Breast epithelium (tissue), 4 donors: ENCODE measurements at places on chromosomes 16 and 17. TPM values are rescaled to one million over a fixed set of nuclear protein-coding genes. Genes with fewer than 3 reads are reported as not detected.

Gene SHBG
- not detected for total RNA-seq

GRCh38 chr16:68232335-68232734 lies 3.6 kb downstream of the ESRP2 start:
- no peak for DNase-seq

DNA sequence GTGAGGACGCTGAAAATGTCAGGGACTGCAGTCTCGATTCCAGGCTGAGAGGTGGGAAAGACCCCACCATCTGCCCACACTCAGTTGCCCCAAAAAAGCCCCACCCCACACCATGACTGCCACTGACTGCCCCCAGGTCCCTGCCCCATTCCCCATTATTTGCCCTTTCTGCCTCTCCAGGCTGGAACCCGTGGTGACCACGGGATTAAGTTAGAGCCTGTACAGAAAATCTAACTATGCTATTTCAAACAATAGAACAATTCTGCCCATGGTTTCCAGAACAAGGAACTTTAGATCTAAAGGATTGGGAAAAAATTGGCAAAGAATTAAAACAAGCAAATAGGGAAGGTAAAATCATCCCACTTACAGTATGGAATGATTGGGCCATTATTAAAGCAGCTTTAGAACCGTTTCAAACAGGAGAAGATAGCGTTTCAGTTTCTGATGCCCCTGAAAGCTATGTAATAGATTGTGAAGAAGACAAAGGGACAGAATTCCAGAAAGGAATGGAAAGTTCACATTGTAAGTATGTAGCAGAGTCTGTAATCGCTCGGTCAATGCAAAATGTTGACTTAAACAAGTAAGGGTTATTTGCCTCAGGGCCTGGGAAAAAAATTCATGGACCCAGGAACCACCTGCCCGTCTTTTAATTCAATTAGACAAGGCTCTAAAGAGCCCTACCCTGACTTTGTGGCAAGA lies 14.4 kb downstream of the FLYWCH1 start:
- no peak for DNase-seq

- no peak for DNase-seq
Observed at GRCh38 chr17:31479524-31479923, 88.0 kb downstream of the RAB11FIP4 start.

- DNase-seq: no peak
Observed at GRCh38 chr17:76892329-76892728, 24.1 kb downstream of the MGAT5B start.

DNA sequence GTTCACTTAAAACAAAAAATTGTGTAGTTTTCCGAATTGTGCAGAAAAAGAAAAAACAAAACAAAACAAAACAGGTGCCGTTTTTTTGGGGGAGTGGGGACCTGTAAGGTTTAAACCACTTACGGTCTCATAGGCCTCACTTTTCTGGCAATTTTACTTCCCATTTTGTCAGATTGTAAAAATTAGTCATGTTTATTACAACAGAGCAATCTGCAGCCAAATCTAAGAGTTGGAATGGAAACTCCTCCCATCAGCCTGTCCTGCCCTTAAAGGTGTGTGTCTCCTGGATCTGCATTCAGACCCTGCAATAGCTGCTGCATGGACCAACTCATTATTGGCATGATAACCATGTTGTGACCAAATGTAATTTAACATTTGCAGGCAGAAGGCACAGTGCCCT lies 8.2 kb upstream of the SALL1 start:
- DNase-seq: no peak

DNA sequence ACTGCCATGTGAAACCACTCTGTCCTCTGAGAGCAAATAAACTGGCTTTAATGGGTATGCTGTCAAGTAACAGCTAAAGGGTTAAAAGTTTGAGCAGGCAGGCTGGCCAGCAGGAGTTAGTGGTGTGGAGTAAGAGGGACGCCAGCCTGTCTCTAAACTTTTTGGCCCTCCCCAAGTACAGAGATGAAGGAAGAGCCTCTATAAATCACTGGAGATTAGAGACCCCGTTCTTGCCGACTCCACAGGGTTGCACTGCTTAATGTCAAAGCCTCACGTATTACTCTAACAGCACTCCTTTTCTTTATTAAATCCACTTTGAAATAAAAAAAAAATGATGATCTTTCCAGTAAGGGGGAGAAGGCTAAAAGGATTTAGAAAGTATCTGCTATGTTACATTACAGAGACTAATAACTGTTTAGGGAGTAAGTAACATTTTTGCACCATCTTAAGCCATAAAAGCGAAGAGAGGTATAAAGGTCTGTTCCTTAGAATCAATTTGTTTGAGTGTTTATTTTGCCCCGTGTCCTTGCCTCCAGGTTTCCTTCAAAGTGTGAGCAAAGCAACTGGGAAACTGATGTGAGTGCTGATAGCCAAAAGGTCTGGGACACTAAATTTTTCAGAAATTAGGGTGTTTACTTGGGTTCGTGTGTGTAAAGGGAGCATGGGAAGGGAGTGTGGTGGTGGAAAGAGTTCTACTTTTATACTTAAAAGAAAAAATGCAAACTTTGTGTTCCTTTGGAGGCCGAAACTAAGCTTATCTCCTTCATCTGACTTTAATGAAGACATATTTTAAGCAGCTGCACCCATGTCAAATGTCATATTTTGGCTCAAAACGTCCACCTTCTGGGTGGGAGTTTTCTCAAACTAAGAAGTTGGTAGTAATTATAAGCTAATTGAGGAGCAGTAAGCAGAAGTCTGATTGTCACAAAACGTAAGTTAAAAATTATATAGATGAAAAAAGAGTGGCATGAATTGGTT lies 109.9 kb upstream of the TBX2 start:
- no peak for DNase-seq

GRCh38 chr17:64051153-64051552 lies 30.7 kb upstream of the ICAM2 start:
- no peak for DNase-seq

- no peak for DNase-seq
Observed at GRCh38 chr16:67531247-67531646, 2.6 kb downstream of the RIPOR1 start.

Gene TMEM92
- total RNA-seq: not detected

DNA sequence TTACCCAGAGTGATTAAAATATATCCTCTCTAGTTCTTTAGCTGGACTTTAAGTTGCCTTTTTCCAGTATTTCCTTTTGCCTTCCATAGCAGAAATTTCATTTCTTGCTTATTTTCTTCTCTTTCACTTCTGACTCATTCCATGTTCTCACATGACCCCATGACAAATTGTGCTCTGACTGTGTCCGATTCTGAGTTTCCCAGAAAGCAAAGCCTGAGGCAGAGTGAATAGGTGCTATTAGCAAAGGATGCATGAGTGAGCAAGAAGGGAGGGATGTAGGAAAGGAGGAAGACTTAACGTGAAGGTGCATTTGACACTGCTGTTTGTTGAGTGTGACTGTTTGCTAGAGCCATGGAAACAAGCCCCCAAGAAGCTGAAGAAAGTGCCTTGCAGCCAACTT lies 82.6 kb upstream of the CNTNAP4 start:
- DNase-seq: no peak

GRCh38 chr16:88475037-88475436 lies 22.0 kb downstream of the ZFPM1 start:
- no peak for DNase-seq

- DNase-seq: no peak
Observed at GRCh38 chr16:65446427-65446826, 324.6 kb upstream of the CDH11 start.

DNA sequence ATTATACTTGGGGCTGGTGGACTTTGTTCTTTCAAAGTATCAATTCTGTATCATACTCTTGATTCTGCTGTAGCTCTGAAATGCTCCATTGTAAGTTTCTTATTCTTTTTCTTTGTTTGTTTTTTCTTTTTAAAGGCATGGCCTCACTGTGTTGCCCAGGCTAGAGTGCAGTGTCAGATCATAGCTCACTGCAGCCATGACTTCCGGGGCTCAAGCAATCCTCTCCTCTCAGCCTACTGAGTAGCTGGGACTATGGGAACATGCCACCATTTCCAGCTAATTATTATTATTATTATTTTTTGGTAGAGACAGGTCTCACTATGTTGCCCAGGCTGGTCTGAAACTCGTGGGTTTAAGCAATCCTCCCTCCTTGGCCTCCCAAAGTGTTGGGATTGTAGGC lies 38.9 kb upstream of the METTL9 start:
- DNase-seq: peak; percentile 17

Gene UBE2Z
- 45.9 TPM for total RNA-seq

- DNase-seq: no peak
Observed at GRCh38 chr16:1494129-1494640, 1.0 kb downstream of the TELO2 start.

- no peak for DNase-seq
Observed at GRCh38 chr17:45129940-45130680, 2.2 kb downstream of the PLCD3 start.

GRCh38 chr16:68993885-68994284 lies 111.6 kb upstream of the HAS3 start:
- no peak for DNase-seq

Gene NPIPB8
- not detected for total RNA-seq

DNA sequence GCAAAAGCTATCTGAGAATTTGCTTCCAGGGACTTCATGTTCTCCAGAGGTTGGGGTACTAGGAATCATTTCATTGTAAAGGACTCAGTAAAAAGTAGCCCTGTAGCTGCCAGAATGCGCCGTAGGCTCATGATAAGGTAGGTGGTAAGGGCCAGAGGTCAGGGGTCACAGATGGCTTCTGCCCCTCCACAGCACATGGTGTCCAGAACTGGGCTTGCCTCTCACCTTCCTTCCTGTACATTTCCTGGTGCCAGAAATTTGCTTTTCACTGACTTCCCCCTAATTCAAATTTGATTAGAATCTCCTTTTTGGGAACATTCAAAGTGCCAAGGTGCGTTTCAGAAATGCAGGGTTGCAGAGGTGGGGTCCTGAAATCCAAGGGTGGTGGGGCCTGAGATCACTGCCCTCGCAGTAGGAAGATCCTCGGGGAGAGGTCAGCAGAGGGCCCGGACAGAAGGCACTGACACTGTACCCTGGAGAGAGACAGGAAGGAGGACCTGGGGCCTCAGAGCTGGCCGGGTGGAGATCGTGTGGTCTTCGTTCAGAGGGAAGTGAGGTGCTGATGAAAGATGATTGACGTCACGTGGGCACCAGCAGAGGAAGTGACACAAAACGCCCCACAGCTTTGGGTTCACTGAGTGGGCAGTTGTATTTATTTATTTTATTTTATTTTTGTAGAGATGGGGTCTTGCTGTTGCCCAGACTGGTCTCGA lies 25.5 kb upstream of the METRNL start:
- DNase-seq: peak; percentile 50

Gene CDH1
- 86.5 TPM for total RNA-seq

Gene KLHL10
- total RNA-seq: 0.80 TPM

DNA sequence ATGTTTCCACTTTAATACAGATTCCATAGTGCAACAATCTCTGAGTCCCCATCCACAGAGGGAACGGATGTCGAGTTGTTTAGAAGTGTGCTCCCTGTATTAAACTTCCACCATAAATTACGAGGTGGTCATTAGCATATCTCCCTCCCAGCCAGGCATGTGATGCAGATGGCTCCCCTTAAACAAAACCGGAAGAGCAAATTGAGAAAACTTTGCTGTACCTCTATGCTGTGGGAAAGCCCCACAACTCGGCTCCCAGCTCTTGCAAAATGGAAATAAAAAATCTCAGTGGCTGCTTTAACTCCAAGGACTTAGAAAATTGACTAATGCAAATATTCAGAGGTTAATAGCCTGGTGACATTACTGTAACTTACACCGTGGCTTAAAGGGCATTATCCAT lies 290.9 kb downstream of the MAF start:
- no peak for DNase-seq

- peak; percentile 6 for DNase-seq
Observed at GRCh38 chr17:47742319-47743181, 9.5 kb downstream of the TBX21 start.

Gene TP53TG3D
- total RNA-seq: 1.6 TPM

GRCh38 chr16:19283637-19284036 lies 1.9 kb upstream of the CLEC19A start:
- no peak for DNase-seq

GRCh38 chr16:81514041-81514559 lies 69.5 kb downstream of the CMIP start:
- DNase-seq: no peak

DNA sequence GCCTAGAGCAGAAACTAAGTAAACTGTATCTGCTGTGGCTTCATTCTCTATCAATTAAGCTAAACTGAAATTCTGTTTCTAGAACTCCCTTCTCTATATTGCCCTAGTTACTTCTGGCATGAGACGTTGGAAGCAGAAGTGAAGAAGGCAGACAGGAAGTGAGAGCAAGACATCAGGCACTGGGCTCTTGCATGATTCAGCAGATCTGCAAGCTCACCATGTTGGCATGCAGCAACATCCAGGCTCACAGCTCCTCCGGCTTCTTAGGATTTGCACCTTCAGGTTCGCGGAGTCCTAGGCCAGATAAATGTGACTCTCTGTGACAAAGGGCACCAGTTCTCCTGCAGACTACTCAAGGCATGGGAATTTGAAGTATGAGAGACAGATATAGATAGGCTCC lies 148.3 kb downstream of the CDH8 start:
- DNase-seq: no peak

DNA sequence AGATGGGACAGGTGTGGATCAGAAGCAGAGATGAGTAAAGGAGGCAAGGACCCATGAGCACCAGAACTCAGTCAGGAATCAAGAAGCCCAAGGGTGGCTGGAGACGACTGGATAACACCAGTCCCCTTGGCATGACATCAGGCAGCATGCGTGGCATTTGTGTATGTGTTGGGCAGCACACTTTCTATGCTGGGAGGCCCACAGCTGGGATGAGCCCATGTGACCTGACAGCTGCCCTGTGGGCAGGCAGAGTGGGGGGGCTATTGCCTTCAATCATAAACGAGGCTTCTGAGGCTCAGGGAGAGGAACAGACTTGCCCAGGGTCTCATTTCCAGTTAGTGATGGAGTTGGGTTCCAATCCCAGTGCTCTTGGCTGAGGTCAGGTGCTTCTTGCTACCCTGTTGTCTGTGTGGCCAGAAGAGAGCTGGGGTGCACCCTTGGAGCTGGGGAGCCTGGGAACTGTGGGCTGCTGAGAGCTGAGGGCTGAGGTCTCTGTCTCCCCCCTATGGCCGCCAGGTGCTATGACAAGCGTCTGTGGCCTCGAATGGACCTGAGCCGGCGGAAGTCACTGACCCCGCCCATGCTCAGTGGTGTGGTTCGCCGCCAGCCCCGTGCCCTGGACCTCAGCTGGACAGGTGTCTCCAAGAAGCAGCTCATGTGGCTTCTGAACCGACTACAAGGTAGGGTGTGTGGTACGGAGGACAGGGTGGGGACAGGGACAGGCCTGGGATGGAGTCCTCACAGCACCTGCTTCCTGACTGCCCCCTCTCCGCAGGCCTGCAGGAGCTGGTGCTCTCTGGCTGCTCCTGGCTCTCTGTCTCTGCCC lies 7.1 kb upstream of the ORAI3 start:
- DNase-seq: peak; percentile 78

Gene KRT36
- total RNA-seq: not detected

- DNase-seq: no peak
Observed at GRCh38 chr17:62809656-62810055, 1.5 kb upstream of the MARCHF10 start.
